Astrocyte (in vitro differentiated cells and primary cell): ENCODE measurements at places on chromosomes 16 and 17.

DNA sequence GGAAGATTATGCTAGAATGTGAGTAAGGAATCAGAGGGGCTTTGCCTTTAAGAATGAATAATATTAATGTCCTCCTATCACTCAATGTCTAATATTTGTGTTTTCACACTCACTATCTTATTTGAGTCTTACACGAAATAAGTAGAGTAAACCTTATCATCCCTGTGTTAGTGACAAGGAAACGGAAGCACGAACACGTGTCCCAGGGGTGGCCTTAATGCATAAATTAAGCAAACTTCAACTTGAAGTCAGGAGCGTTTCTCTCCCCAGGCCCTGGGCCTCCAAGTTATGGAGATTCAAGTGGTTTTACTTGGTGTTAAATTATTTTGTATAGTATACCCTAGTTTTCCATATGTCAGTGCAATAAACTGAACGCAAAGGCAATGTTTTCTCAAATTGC lies 96.0 kb downstream of the WDR59 start:
- DNase-seq, result no peak

DNA sequence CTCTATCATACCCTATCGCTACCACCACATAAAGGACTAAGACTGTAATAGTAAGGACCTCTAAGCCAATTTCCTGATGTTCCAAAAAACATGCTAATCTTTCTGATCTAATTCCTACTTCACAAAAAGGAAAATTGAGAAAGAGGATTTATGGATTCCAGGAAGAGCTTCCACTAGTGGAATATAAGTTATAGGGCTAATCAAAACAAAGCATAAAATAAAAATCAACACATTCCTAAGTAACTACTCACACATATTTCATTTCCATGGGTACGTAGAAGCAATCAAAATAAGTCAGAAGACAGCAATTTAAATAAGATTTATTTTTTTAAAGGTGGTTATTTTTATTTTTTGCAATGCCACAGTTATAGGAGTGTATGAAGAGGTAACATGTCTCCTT lies 12.4 kb downstream of the CCDC43 start:
- no peak for DNase-seq

DNA sequence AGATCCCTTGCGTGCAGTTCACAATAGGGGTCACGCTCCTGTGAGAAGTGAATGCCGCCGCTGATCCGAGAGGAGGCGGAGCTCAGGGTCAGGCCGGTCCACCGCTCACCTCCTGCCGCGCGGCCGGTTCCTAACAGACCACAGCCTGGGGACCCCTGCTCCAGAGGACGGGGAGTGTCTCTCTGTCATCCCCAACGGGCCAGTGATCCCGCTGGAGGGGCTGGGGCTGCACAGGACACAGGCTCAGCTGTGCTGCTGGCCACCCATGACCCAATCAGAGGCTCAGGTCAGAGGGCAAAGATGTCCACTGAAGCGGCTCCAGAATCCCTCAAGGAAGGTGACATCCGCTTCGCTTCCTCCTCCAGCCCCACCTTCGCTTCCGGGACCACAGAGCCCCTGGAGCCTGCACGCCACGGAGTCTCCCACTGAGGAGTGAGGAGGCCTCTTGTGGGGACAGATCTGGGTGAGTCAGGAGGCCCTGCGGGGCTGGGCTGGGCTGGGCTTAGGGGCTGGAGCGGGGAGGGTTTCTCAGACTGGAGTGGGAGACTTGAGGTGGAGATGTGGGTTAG lies 115.4 kb downstream of the METRNL start:
- no peak for DNase-seq

GRCh38 chr16:46737621-46738214 lies 10.4 kb downstream of the MYLK3 start:
- DNase-seq, result no peak

- DNase-seq, result no peak
Measured at GRCh38 chr16:49972280-49972679, 52.7 kb upstream of the CNEP1R1 start.

DNA sequence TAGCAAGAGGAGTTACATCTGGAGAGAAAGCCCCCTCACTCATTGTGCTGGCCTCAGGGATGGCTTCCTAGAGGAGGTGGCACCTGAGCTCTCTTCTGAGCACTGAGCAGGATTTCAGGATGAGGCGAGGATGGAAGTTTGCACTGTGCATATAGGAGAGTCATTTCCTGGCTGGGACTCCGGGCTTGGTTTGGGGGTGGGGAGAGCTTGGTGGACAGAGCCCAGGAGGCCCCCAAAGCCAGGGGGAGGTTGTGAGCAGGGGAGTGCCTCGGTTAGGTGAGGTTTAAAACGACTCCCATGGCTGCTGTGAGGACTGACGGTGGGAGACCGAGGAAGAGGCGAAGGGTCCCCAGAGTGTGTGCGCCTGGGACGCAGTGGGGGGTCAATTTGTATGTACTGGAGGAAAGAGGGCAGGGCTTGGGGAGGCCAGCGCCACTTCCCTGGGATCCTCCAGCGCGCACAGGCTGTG lies 1.2 kb downstream of the CAMKK1 start:
- no peak for DNase-seq

DNA sequence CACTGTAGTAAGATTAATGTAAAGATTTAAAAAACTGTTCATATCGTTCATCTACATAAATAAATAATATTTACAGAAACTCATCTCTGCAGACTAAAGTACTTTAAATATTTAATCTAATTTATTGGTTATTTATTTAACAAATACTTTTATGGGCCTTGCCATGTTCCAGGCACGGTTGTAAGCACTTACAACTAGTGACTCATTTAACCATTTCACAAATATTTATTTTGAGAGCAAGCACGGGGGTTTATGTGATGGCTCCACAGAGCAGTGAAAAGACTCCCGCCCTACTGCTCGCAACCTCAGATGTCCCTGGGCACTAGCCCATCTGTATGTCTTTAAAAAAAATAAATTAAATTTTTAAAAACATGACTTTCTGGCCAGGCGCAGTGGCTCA lies 575.9 kb downstream of the WWOX start:
- DNase-seq, result no peak

DNA sequence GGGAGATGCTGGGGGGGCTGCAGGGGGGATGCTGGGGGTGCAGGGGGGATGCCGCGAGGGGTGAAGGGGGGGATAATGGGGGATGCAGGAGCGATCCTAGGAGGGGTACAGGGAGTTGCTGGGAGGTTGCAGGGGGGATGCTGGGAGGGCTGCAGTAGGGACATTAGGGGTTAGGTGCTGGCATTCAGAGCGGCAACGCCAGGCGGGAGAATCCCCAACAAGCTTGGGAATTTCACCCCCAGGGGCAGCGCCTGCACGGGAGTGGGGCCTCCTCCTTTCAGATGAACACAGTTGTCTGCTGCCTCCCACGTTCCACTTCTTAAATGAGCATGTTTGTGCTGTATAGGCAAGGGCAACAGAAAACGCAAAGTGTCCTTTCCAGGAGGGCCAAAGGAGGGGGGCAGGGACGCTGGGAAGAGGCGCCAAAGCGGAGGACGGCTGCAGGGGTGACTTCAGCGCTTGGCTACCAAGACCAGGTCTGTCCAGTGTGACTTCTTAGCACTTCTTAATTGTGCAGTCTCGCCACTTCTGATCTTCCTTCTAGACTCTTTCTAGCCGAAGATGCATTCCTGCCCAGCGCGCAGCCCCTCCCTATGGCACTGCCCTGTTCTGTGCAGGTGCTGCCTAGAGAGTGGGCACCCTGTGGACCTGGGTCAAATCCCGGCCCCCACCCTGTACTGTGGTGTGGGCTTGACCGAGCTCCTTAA lies 2.0 kb upstream of the SLC6A4 start:
- no peak for DNase-seq

- peak; percentile 68 for DNase-seq
Measured at GRCh38 chr17:77184474-77184873, 43.7 kb downstream of the SEC14L1 start.

DNA sequence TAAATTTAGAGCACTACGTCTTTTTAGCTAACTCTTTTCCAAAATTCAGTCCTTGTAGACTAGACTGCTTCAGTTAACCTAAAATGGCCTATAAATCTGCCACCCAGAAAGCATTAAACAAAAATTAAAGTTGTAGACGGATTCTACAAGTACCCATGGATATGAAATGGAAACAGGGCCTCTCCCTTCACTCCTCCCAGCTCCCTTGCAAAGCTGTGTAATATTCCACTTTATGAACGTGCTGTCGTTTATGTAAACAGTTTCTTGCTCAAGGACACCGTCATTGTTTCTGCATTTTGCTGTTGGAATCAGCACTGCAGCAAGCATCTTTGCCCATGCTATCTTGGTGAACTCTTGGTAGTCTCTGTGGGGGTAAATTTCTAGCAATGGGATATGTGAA lies 5.1 kb downstream of the MED9 start:
- no peak for DNase-seq

GRCh38 chr16:56631832-56632155 lies 665 bp upstream of the MT1M start:
- no peak for DNase-seq

- DNase-seq, result no peak
Measured at GRCh38 chr17:19457830-19458271, 46.8 kb downstream of the RNF112 start.

GRCh38 chr16:47057630-47057993 lies 84.1 kb upstream of the DNAJA2 start:
- no peak for DNase-seq

DNA sequence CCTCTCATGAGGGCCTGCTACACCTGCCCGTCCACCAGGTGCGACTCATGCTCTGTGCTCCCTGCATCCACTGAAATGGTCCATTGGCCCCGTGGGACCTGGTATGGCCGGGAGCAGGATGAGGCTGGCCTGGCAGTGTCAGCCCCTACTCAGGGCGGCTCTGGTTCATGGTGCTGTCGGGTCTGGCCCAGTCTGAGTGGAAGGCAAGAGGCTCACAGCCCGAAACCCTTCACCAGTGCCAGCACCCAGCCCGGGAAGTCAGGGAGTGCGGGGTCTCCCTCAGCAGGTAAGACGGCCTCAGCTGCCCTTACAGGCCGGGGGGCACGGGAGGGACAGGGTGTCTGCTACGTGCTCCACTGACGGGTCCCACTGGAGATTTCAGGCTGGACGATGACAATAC lies 40.5 kb upstream of the RASD1 start:
- no peak for DNase-seq

GRCh38 chr16:57167953-57168352 lies 17.9 kb downstream of the PSME3IP1 start:
- peak; percentile 69 for DNase-seq

- no peak for DNase-seq
Measured at GRCh38 chr17:13096291-13096690, 78.5 kb upstream of the ELAC2 start.

- DNase-seq, result no peak
Measured at GRCh38 chr16:48049847-48050246, 105.9 kb downstream of the ABCC12 start.

DNA sequence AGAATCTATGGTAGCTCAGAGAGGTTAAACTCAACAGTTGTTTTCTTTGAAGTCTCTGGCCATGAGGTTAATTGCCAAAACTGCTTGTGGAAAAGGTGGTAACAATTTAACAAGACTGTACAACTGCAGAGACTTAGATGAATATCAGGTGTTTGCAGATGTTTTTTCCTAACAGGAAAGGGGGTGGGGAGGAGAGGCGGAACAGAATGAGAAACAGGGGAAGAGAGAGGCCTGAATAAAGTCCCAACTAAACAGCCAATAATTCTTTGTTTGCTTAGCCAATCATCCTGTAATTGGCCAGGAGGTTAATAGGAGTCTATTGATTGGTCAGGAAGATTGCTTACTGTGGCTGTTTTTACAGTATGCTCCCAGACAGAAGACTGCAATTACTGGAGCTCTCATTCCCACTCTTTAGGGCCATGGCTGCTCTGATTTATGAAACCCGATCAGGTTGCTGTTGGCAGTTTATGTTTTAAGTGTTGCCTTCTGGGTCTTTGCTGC lies 249.7 kb upstream of the TBX2 start:
- no peak for DNase-seq

- DNase-seq, result no peak
Measured at GRCh38 chr16:78890373-78890895, 710.1 kb downstream of the MAF start.

DNA sequence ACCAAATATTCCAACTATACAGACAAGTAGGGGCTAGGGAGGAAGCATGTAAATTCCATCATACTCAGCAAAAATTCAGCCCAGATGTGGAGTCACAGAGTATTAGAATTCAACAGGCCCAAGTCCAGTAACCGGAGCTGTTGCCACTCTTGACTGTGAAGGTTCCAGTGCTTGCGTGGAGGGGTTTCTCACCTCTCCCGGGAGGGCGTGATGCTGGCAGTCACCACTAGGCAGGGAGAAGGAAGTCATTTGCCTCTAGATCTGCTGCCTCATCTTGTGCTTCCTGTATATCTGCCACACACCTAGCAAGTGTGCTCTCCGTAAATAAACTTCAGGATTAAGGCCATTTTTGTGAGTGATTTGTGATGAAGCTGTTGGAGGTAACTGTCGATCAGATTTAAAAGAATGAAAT lies 1.0 kb upstream of the CKLF start:
- no peak for DNase-seq

GRCh38 chr17:51085150-51085805 lies 35.4 kb downstream of the SPAG9 start:
- DNase-seq, result peak; percentile 26

GRCh38 chr17:74177018-74177450 lies 26.4 kb upstream of the RPL38 start:
- peak; percentile 21 for DNase-seq

DNA sequence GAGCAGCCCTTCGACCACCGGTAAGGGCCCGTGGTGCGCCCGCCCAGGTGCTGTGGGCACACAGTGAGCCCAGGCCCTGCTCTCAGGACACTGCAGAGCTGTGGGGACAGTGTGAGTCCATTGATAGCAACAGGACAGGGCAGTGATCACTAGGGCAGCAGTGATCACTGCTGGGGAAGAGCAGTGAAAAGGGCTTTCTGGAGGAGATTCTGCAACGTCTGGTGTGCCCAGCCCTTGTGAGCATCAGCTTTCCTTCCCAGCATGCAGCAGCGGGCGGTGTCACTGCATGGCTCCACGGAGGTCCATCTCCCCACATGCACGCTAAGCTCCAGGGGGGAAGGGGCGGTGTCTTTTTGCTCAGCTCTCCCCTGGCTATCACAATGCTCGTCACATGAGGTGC lies 32.1 kb downstream of the MAP1LC3B start:
- no peak for DNase-seq

GRCh38 chr16:26396511-26397235 lies 670.1 kb upstream of the C16orf82 start:
- no peak for DNase-seq

- DNase-seq, result no peak
Measured at GRCh38 chr17:53141731-53142130, 681.0 kb upstream of the KIF2B start.

DNA sequence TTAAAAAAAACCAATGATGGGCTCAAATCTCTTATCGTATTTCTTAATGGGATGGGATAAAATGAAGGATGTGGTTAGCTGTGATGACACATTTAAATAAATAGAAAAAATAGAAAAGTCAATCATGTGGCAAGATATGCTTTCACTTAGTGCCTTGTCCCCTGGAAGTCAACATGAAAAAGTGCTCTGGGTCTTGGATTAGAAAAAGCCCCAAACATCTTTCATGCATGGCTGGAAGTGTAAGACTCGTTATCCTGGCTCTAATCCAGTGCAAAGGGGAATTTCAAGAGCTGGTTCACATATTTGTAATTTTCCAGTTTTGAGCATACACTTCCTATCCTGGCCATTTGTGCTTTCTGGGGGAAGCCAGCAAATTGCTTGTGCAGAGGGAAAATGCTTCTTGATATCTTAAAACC lies 160.9 kb downstream of the MAP2K6 start:
- peak; percentile 96 for DNase-seq
